ENCODE measurements at places on chromosomes 13 and 19.

DNA sequence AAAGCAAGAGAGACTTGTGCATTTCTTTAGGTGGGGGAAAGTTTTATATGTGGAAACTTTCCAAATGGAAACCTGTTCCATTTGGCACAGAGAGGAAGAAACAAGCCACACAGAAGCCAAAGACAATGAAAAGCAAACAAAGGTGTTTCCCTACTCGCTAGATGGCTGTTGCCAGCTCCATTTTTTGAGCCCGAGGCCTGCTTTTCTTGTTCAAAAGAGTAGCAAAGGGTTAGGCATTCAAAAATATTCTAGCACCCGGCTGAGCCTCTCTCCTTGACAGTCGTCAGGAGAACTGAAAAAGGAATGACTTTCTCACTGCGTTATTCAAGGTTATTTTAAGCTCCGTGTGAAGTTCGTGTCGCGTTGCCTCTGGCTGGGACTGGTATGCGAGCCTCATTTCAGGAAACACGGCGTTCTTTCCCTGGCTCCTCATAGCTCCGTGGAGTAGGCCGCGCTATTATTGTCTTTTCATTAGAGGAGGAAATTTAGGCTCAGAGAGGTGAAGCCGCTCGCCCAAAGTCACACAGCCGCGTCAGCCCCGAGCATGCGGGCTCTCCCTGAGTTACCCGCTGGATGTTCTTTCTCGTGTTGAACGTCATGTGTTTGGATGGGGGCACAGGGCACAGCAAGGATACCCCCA lies 7.6 kb downstream of the TRPM4 start:
- DNase-seq = no peak

DNA sequence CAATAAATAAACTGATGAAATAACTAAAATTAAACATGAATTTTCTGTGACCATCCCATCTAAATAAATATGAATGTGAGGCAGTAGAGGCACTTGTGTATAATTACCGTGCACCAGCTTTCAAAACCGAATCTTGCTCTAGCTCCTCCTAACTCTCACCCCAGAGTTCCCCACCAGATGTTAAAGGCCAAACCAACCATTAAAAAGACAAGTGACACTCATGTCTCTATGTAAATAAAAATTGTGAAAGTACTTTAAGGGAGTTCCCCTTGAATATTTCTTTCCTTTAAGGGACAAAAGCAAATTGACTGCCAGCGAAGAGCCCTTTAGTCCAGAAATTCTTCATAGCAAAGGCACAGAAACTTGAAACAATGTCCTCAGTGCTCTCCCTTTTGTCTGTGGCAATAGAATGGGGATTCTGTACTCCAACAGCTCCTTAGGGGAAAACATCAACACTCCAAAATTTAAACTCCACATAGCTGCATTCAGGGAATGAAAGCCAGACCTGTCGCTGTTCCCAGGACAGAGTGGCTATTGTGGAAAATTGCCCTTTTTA lies 101.7 kb upstream of the SOX21 start:
- no peak for DNase-seq

DNA sequence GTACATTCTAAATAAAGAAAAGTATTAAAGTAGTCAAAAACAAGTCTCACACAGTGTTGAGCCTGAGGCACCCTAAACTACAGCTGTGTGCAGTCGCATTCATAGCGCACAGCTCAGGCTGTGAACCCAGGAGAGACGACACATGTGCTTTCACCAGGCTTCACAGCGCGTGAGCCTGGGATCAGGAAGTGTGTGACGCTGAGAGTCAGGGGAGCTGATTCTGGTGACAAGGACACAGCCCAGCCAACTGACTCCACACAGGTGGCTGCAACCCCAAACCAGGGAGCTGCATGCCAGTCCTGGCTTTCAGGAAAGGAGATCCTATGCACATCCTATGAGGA lies 41.6 kb downstream of the COL4A1 start:
- DNase-seq = no peak

GRCh38 chr19:7850000-7850813 lies 20.2 kb downstream of the EVI5L start:
- no peak for DNase-seq

DNA sequence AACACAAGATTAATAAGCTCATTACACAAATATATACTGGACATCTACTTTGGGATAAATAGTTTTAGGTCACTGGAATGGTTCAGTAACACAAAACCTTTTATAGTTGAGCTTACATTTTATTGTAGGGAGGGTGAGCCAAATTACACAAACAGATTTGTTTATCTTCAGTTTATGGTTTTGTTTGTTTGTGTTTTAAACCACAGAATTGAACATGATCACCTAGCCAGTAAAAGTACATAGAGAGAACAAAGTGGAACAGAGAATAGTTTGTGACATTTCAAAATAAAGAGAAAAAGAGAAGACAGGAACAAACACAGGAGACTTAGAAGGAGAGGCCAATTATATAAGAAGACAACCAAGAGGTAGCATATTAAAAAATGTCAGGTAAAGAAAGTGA lies 1930.2 kb upstream of the PCDH20 start:
- no peak for DNase-seq

DNA sequence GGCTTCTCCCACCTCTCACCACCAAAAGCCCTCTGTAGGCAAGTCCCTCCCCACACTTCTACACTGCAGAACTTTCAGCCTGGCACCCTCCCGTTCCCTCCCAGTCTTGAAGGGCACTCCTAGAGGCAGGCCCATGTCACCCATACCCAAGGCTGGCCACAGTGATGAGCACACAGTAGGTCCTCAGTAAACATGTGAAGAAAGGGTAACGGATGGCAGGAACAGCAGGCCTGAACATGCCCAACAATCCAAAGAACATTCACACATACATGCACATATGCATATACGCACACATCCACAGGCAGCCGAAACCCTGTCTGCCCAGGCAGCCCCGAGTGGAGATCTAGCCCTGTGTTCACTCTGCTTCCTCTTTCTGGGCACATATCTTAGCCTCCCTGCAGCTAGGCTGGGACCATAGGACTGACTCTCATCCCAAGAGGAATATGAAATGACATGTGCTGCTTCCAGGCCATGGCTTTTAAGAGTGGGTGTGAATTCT lies 55.2 kb downstream of the CEBPG start:
- DNase-seq = no peak

DNA sequence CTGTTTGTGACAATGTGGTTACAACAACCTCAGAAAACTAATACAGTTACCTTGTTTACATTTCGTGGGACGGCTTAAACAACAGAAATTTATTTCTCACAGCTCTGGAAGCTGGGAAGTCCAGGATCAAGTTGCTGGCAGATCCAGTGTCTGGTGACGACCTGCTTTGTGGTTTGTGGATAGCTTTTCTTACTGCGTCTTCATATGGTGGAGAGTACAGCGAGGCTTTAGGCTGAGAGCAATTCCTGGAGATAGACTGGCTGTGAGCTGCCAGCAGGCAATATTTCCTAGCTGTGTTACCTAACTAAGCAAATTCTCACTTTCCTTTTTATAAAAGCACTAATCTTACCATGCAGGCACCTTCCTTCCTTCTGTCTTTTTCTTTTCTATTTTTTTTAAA lies 1203.5 kb upstream of the PRR20A start:
- DNase-seq = no peak

DNA sequence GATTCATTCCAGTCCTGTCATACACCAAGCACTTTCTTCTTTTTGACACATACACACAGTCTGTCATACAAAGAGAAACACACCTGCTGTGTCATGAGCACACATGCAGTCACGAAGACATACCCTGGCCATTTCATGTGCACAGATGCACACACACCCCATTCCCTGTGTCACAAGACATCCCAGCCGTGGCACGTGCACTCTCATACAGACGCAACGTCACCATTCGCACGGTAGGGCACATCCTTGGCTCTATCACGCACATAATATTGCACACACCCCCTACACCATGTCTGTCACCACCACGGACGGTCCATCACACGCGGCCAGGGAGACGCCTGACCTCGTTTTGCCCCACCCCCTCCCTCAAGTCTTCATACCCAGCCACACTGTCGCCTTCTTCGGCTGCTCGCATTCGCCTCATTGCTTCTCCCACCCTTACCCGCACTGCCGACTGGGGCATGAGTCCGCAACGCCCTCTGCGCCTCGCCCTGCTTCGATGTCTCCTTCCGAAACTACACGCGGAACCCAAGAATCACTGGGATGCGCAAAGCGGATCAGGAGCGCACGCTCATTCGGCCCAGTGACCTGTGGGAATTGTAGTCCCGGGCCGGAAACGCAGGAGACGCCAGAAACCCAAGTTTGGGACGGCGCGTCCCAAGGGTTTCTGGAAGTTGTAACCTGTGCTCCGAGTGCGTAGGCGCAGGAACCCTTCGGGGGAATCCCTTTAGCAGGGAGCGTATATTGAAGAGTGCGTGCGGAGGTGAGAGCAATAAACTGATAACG lies 6.8 kb upstream of the ZNF283 start:
- peak; percentile 39 for DNase-seq

DNA sequence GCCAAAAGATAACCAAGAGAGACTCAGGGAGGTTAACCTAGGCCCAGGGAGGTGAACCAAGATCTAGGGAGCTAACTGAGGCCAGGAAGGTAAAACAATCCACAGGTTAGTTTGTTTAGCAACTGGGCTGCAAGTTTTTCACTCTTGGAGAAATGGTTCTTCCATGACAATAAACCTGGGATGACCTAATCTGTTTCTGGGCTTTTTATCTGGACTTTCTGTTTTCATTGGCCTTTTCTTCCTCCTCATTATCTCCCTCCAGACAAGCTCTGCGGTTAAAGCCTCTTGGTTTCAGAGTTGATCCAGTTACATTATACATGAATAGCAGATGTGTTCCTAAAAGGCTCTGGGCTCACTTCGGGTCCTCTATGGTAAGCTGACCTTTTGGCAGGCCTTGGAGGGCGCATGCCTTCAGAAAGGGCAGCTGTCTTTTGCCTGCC lies 44.2 kb downstream of the PCDH8 start:
- DNase-seq = peak; percentile 63

GRCh38 chr19:42450314-42450934 lies 7.7 kb upstream of the CXCL17 start:
- peak; percentile 90 for DNase-seq

DNA sequence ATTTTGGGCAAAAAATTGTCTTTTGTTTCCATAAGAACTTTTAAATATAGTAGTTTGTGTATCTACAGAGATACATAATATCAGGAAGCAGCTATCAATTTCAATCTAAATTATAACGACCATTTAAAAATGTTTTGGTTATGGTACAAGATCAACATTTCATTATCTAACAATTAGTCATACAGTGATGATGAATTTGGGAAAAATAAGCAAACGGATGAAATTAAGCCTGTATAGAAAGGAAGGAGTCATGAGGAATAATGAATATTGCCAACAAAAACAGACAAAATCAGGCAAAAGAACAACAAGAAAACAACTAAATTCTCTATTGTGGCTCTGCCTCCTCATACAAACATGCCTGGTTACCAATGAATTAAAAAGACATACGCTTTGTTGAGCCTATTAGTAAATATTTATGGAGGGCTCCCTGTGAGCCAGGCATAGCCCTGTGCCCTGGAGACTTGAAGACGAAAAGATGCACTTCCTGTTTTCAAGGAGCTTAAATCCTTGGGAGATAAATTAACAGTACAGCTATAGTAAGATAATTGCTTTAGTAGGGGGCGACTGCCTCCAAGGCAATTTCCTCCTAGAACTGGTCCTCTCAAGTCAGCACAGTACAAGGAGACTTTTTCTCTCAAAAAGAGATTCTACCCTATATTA lies 73.0 kb downstream of the NALCN start:
- no peak for DNase-seq

DNA sequence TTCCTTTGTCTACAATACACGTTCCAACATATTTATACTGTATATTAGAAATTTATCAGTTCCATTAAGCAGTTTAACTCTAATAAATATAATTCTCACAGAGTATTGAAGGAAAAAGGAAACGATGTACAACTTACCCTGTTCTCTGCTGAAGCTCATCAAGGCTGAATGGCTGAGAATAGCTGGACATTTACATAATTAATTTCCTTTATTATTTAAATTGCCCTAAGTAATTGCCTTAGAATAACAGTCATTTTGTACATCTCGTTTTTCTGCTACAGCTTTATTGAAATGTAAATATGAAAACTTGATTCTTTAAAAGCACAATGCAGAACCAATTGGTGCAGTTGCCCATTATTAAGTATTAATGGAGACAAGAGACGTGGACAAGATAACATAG lies 648.3 kb upstream of the ATXN8OS start:
- no peak for DNase-seq

GRCh38 chr19:13207237-13207845 lies 57.1 kb downstream of the IER2 start:
- peak; percentile 6 for DNase-seq

GRCh38 chr13:73368608-73369007 lies 309.8 kb downstream of the KLF5 start:
- DNase-seq = no peak

GRCh38 chr13:83377491-83377890 lies 504.8 kb downstream of the SLITRK1 start:
- DNase-seq = peak; percentile 59

- DNase-seq = no peak
Observed at GRCh38 chr13:50684366-50684765, 159.1 kb downstream of the DLEU7 start.

- DNase-seq = no peak
Observed at GRCh38 chr13:112828082-112828699, 138.4 kb downstream of the ATP11A start.

- DNase-seq = no peak
Observed at GRCh38 chr19:55613930-55614710, 8.7 kb downstream of the ZNF865 start.

Measured in fibroblast of the aortic adventitia (primary cell).